AG20443 (cell line): ENCODE measurements at places on chromosomes 3 and 15.

- DNase-seq = no peak
Observed at GRCh38 chr3:194841515-194841841, 155.8 kb downstream of the FAM43A start.

- no peak for DNase-seq
Observed at GRCh38 chr15:98781838-98782237, 133.5 kb downstream of the IGF1R start.

DNA sequence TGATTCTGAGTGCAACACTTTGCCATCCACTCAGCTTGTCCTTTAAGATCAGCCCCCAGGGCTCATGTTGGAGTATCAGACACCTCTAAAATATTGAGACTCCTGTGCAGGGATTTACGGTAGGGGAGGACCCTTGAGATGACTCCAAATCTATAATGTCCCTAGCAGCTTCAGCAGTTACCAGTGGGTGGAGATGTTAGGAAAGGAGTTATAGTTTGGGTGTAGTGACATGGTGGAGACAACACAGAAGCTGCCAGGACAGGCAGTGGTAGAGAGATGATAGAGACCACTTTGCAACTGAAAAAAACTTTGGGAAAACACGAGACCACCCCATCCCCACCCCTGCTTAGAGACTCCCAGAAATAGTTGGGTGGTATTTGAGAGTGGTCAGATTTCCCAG lies 43.3 kb upstream of the GSK3B start:
- no peak for DNase-seq

DNA sequence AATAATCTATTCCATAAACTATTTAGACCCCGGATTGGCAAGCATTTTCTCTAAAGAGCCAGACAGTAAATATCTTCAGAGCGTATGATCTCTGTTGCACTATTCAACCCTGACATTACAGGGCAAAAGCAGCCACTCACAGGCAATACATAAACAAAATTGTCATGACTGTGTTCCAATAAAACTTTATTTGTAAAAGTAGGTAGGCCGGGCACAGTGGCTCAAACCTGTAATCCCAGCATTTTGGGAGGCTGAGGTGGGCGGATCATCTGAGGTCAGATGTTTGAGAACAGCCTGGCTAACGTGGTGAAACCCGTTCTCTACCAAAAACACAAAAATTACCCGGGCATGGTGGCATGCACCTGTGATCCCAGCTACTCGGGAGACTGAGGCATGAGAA lies 66.5 kb downstream of the ADAMTS9 start:
- no peak for DNase-seq

DNA sequence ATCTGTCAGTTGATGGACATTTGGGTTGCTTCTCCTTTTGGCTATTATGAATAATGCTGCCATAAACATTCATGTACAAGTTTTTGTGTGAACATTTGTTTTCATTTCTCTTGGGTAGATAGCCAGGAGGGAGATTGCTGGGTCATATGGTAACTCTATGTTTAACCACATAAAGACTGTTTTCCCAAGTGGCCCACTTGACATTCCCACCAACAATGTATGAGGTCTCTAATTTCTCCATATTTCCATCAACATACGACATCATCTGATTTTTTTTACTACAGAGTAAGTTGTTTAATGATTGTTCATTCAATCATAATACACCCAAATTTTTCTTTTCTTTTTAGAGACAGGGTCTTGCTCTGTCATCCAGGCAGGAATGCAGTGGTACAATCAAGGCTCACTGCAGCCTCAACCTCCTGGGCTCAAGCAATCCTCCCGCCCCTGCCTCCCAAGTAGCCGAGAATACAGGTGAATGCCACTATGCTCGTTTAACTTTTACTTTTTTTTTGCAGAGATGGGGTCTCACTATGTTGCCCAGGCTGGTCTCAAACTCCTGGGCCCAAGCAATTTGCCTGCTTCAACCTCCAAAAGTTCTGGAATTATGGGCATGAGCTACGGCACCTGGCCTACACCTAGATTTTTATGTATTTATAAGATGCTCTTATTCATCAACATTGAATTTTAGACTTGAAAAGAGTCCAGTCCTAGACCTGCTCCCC lies 6.8 kb downstream of the IP6K1 start:
- DNase-seq = no peak

DNA sequence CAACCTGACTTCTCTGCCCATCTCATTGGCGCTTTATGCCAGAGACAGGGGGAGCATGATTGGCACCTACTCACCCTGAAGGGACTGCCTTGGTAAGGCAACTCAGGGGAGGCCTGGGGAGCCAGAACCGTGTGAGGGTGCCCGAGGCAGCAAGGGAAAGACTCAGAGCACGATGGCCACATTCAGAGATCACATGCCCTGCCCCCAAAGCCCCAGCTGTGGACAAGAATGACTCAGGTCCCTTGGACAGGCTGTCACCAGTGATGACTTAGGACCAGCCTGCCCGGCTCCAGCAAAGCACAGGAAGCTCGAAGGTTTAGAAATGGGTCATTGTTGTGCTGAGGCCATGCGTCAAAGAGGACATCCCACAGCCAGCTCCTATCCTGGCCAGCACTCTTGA lies 49.1 kb upstream of the LIMD1 start:
- peak; percentile 64 for DNase-seq

GRCh38 chr3:173743111-173743510 lies 345.6 kb downstream of the NLGN1 start:
- no peak for DNase-seq

DNA sequence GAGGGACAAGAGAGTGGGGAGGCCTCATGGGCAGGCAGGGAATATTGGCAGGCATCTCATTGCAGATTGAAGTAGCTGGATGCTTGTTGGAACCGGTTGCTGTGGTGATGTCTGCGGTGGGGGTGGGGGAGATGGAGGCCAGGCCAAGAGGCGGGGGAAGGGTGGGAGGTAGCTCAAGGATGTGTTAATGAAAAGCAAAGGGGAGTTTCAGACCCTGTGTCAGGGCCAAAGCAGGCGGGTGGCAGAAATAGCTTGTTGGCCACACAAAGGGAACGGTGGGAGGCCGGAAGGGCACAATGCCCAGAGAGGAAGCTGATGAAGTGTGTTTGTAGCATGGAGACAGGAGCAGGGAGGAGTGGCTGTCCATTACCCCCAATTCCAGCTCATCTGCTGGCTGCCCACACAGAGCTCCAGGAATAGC lies 28.0 kb downstream of the CCDC33 start:
- no peak for DNase-seq

DNA sequence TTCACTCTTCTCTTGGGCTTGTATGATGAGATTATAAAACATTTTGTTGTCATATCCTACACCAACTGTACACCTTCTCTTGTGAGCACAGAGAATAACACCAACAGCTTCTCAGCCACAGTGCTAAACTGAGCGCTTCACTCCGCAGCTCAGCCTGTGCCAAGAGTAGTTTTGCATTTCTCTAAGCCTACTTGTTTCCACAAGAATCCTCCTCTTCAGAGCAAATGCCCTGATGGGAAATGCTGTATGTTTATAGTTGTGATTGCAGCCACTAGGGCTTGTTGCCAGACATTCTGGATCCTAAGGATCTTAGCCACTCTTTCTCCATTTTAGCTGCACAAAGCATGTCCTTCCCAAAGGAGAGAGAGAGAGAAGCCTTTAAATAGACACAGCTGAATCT lies 138.8 kb upstream of the PLXND1 start:
- DNase-seq = no peak

DNA sequence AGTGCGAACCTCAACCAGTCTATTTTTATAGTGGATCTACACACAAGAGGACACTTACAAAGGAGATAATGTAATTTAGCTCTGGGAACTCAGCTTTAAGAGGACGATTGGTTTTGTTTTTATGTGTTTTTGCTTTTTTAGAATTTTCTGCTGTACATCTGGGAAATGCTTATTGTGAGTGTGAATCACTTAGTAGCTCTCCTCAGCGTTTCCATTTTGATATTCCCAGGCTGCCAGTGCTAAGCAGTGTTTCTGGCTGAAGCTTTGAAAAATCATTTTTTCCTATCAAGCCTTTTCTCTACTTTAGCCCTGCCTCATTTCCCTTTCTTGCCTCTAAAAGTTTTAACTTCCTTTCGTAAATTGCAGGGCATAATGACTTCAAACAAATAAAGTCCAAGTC lies 117.9 kb downstream of the RBMS3 start:
- no peak for DNase-seq

GRCh38 chr3:112976001-112976400 lies 1.1 kb upstream of the CD200R1 start:
- no peak for DNase-seq

DNA sequence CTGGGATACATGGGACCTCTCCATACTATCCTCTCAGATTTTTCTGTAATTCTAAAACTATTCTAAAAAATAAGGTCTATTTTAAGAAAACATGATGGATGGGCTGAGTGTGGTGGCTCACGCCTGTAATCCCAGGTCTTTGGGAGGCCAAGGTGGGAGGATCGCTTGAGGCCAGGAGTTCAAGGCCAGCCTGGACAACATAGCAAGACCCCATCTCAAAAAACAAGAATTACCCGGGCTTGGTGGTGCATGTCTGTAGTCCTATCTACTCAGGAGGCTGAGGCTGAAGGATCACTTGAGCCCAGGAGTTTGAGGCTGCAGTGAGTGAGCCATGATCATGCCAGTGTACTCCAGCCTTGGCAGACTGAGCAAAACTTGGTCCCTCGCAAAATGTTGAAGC lies 9.4 kb downstream of the ZNF639 start:
- DNase-seq = no peak

DNA sequence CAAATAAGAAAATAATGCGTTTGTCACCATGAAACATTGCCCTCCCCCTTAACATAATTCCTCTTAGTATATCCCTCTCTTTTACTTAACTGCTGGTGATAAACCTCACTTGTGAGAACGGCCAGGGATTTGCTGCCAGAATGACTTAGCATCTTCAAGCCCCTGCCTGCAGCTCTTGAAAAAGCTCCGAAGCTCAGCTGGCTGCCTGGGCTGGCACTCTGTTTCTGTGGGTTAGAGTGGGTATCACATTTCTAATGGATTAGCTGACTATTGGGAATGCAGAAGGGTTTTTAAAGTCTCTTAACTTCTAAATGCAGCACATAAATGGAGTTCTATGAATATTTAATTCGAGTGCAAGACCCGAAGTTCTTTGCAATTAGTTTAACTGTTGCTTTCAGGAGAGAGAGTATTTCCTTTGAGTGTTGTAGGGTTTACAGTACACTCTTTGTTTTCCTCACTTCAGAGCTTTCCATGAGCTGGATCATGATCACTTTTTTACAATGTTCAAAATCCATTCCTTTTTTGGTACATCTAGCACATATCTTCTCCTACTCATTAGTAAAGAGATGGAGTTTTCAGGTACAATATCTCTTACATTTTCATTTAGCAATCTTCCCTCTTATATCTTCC lies 124.7 kb upstream of the RBMS3 start:
- DNase-seq = no peak

GRCh38 chr3:144687862-144688261 lies 716.2 kb downstream of the DIPK2A start:
- DNase-seq = no peak

- DNase-seq = no peak
Observed at GRCh38 chr15:93705753-93706455, 525.5 kb upstream of the MCTP2 start.

DNA sequence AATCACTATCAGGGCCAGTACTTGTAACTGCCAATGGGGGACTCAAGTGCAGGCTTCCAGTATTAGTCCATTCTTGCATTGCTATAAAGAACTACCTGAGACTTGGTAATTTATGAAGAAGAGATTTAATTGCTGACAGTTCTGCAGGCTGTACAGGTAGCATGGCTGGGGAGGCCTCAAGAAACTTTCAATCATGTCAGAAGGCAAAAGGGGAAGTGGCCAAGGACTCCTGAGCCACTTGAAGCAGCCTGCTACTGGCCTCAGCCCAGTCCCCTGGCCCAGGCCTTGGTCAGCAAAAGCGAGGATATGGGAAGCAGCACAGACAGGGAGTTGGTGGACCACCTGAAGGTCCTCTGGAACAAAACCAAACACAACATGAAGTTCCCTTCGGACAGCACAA lies 29.2 kb upstream of the OR5K1 start:
- DNase-seq = no peak

GRCh38 chr3:47870156-47870555 lies 67.2 kb downstream of the DHX30 start:
- no peak for DNase-seq

GRCh38 chr15:71789616-71790015 lies 20.7 kb upstream of the NR2E3 start:
- DNase-seq = no peak

GRCh38 chr15:69731081-69731330 lies 278.4 kb downstream of the RPLP1 start:
- no peak for DNase-seq

DNA sequence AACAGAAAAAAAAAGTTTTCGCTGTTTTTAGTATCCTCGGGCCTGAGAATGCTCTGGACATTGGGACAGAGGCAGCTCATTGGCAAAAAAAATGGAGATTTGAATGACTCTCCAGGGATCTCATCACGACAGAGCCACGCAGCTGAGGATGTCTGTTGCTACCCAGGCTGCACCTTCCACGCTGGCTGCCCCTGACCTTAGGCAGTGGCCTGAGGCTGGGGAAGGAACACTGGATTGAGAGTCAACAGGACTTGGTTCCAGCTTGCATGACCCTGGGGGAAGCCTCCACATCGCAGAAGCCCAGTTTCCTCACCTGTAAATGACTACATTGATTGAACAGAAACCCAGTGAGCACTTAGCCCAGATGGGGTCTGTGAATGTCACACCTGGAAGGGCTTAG lies 8.7 kb upstream of the ACSBG1 start:
- DNase-seq = no peak

GRCh38 chr3:141217389-141217788 lies 14.2 kb upstream of the PXYLP1 start:
- no peak for DNase-seq

GRCh38 chr3:108861401-108861800 lies 38.8 kb downstream of the TRAT1 start:
- DNase-seq = no peak

- DNase-seq = peak; percentile 3
Observed at GRCh38 chr3:85360742-85361387, 402.1 kb downstream of the CADM2 start.

DNA sequence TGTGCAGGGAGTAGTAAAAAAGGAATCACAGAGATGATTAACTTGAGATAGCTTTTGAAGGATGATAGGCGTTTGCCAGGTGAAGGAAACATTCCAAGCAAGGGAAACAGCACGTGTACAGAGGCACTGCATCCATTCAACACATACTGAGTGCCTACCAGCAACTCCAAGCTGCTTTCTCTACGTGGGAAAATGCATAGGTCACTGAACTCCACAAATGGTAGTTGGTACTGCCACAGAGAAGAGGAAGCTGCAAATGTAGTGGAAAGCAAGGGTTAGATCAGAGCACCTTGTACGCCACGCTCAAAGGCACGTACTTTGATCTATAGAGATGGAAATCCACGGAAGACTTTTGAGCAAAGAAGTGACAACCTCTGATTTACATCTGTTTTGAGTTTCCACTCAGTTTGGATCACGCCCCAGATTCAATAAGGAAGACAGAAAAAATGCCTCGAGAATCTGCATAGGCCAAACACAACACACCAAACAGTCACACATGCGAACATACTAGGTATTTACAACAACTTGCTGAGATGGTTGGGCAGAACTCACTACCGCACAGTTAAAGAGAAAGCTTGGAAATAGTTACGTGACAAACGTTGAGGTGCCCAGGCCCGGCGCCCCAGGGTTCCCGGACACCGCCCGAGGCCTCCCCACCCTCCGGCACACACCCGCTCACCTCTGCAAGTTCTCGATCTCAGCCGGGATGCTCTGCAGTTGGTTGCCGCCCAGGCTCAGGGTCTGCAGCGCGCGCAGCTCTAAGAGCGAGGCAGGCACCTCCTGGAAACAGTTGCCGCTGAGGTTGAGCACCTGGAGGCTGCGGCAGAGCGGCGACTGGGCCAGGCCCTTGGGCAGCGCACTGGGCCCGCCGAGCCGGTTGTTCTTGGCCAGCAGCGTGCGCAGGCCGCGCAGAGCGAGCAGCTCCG lies 826 bp downstream of the LRRC58 start:
- no peak for DNase-seq

- DNase-seq = peak; percentile 15
Observed at GRCh38 chr3:157023226-157023625, 136.7 kb downstream of the CCNL1 start.
